Activated CD4-positive, alpha-beta T cell treated with anti-CD3 and anti-CD28 coated beads, Interleukin-2, amount 10 ng/mL, durations not matched to agents 24 days and 14 days (primary cell): ENCODE measurements at places on chromosomes 5 and 9. TPM values are rescaled to one million over a fixed set of nuclear protein-coding genes. Genes with fewer than 3 reads are reported as not detected.

DNA sequence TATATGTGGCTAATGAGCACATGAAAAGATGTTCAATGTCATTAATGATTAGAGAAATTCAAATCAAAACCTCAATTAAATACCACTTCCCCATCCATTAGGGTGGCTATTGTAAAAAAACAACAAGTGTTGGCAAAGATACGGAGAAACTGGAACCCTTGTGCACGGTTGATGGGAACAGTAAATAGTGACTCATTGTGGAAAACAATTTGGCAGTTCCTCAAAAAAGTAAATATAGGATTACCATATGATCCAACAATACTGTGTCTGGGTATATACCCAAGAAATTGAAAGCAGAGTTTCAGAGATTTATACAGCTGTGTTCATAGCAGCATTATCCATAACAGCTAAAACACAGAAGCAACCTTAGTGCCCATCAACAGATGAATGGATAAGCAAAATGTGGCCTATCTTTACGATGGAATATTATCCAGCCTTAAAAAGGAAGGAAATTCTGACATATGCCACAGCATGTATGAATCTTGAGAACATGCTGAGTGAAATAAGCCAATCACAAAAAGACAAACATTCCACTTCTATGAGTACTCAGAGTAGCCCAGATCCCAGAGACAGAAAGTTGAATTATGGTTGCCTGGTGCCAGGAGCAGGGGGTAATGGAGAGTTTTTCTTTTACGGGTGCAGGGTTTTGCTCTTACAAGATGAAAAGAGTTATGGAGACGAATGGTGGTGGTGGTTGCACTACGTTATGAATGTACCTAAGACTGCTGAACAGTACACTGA lies 41.4 kb upstream of the LRRC14B start:
- no peak for DNase-seq
- H3K4me1 ChIP-seq, result no peaks in the 10 kb centered on the region
- H3K27me3 ChIP-seq, result peaks cover 2% of the 10 kb centered on the region
- H3K4me3 ChIP-seq, result no peak overlapping the region

DNA sequence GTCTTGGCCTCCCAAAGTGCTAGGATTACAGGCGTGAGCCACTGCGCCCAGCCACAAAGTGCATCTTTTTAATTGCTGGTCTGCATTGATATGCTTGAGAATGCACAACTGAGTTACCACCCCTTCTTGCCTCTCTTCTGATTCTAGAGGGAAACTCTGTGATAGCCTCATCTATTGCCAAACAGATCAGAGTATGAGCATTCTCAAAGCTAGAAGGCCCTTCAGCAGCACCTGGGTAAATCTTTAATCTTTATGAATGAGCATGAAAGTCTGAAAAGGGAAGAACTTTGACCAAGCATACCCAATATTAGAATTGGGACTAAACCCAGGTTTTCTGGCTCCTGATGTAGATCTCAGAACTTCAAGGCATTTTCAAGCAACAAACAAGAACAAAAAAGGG lies 298.3 kb upstream of the TNC start:
- peaks cover 2% of the 10 kb centered on the region for H3K4me1 ChIP-seq
- no peak for DNase-seq
- peaks cover 2% of the 10 kb centered on the region for H3K27me3 ChIP-seq
- H3K36me3 ChIP-seq, result no peaks in the 10 kb centered on the region
- H3K4me3 ChIP-seq, result no peak overlapping the region

DNA sequence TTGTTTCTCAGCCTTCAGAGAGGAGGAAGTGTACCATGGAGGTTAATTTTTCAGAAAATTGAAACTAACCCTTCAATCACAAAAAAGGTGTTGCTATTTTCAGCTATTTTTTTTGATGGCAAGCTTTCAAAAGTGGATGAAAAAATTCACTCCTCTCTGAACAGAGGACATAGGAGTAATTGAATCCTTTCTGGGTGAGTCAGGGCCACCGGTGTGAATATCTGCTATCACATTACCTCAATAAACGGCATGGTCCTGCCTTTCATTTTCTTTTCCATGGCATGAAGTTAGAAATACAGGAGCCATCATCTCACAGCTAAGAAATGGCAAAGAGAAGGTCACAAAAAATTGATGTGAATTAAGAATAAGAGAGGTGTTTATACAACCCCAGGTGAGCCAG lies 90.2 kb upstream of the CCDC112 start:
- H3K36me3 ChIP-seq, result no peaks in the 10 kb centered on the region
- H3K27ac ChIP-seq, result no peak overlapping the region
- H3K27me3 ChIP-seq, result peaks cover 3% of the 10 kb centered on the region
- H3K4me1 ChIP-seq, result no peaks in the 10 kb centered on the region

DNA sequence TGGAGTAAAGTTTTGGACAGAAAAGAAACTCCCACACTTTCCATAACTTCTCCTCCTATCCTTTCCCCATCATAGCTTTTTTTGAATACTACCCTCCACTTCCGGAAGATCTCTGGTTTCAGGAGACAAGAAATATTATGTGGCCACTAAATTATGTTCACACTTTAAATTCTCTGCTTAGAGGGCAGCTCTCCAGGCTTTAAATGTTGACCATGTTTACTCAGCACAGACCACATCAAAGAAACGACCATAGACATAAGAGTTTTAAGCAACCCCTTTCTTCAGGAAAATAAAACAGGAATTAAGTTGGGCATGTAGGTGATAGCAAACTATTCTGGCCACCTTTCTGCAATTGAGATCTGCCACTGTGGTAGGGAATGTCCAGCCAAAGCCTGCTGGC lies 97.8 kb downstream of the PIK3R1 start:
- no peaks in the 10 kb centered on the region for H3K36me3 ChIP-seq
- peaks cover 19% of the 10 kb centered on the region for H3K27me3 ChIP-seq
- no peak overlapping the region for H3K4me3 ChIP-seq
- H3K27ac ChIP-seq, result no peak overlapping the region
- DNase-seq, result no peak

GRCh38 chr5:10023494-10023893 lies 226.2 kb downstream of the ATPSCKMT start:
- DNase-seq, result no peak
- H3K27me3 ChIP-seq, result no peaks in the 10 kb centered on the region
- no peaks in the 10 kb centered on the region for H3K36me3 ChIP-seq
- no peak overlapping the region for H3K27ac ChIP-seq
- no peak overlapping the region for H3K4me3 ChIP-seq

GRCh38 chr9:70589571-70590314 lies 175.3 kb upstream of the KLF9 start:
- no peaks in the 10 kb centered on the region for H3K4me1 ChIP-seq
- H3K27me3 ChIP-seq, result no peaks in the 10 kb centered on the region
- DNase-seq, result no peak

DNA sequence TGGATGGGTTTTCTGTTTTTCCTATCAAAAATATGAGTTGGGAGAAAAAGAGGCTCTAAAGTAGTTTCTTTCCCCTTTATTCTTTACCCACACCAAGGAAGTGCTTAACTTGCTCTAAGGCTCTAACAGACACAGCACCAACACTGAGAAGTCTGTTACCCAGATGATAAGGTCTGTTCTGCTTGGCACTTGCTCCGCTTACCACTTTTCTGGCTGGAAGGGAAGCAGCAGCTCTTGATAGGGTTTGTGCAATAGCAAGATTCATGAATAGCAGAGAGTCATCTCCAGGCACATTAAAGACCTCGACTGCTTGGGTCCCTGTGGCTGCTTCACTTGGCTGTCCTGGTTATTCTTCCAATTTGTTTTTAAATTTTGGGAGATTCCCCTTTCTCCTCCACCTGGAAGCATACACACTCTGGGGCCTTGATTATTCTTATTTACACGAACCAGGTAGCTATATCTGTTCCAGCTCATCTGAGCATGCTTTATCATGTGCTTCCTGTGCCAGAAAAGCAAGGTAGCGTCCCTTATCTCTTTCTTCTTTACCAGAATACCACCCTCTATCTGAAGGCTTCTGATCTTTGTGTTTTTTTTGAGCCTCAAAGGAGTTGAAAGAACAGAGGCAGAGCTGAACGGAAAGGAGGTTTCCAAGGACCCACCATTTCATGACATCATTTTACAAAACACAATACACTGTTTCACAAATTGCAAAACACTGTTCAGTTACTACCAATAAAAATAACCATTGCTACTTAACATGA lies 24.8 kb downstream of the PPP3R2 start:
- H3K27ac ChIP-seq, result peak overlapping the region; percentile 70
- no peak overlapping the region for H3K4me3 ChIP-seq
- peak; percentile 59 for DNase-seq
- H3K4me1 ChIP-seq, result peaks cover 23% of the 10 kb centered on the region
- peaks cover 24% of the 10 kb centered on the region for H3K36me3 ChIP-seq

GRCh38 chr5:36801523-36801922 lies 75.0 kb upstream of the NIPBL start:
- H3K36me3 ChIP-seq, result no peaks in the 10 kb centered on the region
- no peak overlapping the region for H3K27ac ChIP-seq
- peaks cover 11% of the 10 kb centered on the region for H3K27me3 ChIP-seq
- H3K4me1 ChIP-seq, result no peaks in the 10 kb centered on the region
- H3K4me3 ChIP-seq, result no peak overlapping the region

GRCh38 chr5:179427676-179428056 lies 82.4 kb upstream of the ADAMTS2 start:
- no peaks in the 10 kb centered on the region for H3K4me1 ChIP-seq
- H3K36me3 ChIP-seq, result no peaks in the 10 kb centered on the region
- no peak overlapping the region for H3K4me3 ChIP-seq
- H3K27me3 ChIP-seq, result peaks cover 2% of the 10 kb centered on the region

- H3K4me3 ChIP-seq, result no peak overlapping the region
- DNase-seq, result no peak
- peaks cover 2% of the 10 kb centered on the region for H3K36me3 ChIP-seq
- H3K27ac ChIP-seq, result no peak overlapping the region
- H3K4me1 ChIP-seq, result no peaks in the 10 kb centered on the region
These were observed 28.2 kb upstream of the CCNB1 start for GRCh38 chr5:69138766-69139165.

DNA sequence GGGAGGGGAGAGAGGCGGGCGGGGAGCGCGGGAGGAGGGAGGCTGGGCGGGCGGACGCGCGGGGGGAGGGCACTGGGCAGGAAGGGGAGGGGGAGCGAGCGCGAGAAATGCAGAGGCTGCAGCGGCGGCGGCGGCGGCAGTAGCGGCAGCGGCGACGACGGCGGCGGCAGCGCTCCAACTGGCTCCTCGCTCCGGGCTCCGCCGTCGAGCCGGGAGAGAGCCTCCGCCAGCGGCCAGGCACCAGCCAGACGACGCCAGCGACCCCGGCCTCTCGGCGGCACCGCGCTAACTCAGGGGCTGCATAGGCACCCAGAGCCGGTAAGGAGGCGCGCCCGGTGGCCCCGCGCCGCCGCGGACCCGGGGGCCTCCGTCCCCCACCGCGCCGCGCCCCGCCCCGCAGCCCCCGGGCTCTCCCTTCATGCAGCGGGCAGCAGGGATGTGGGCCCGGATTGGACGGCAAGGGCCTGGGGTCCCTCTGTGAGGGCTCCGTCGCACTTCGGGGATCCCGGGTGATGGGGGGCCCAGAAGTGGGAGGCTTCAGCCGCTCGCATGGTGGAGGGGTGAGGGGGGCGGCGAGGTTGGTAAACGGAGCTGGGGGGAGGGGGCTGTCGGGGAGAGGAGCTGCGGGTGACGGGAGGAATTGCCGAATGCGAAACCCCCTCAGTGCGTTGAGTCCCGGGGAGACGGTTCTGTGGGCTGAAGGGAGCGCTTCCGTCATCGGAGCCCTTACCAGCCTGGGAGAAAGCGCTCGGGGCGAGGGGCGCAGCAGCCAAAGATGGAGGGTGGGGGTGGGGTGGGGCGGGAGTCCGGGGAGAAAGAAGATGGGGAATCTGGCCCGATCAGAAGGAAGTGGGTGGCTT lies at the start of gene BASP1:
BASP1 (plus strand) TSS at position 139 of the 860 bp plus-strand sequence. CDS start 57,586 bp downstream, outside the sequence.
- peaks cover 45% of the 10 kb centered on the region for H3K27me3 ChIP-seq
- peak; percentile 61 for DNase-seq
- peaks cover 3% of the 10 kb centered on the region for H3K36me3 ChIP-seq
- H3K4me3 ChIP-seq, result peak within 1 kb of the TSS; percentile 55
- H3K4me1 ChIP-seq, result peaks cover 6% of the 10 kb centered on the region

DNA sequence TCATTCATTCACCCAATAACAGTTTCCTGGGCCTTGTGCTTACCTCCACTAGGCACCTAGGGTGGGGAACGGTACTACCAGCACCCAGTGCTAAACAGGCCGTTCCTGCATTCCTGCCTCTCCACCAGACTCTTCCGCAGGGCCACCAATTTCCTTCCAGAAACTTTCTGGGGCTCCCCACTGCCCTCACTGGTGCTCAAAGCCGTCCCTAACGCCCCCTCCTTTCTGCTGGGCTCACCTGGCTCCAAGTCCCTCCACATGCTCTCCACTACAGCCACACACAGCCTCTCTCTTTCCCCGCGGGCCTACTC lies 1.4 kb downstream of the PHF19 start:
- DNase-seq, result no peak
- H3K36me3 ChIP-seq, result peaks cover 60% of the 10 kb centered on the region
- H3K4me1 ChIP-seq, result peaks cover 73% of the 10 kb centered on the region
- no peaks in the 10 kb centered on the region for H3K27me3 ChIP-seq
- peak overlapping the region; percentile 97 for H3K27ac ChIP-seq
- peak overlapping the region; percentile 97 for H3K4me3 ChIP-seq

GRCh38 chr9:11338130-11338529 lies 725.3 kb upstream of the PTPRD start:
- no peak overlapping the region for H3K27ac ChIP-seq
- no peak overlapping the region for H3K4me3 ChIP-seq
- peaks cover 1% of the 10 kb centered on the region for H3K4me1 ChIP-seq

The RAI14 gene
- total RNA-seq, result 2.6 and 5.1 TPM in 2 replicates

The FOXE1 gene
- not detected in 2 replicates for total RNA-seq

The IL17B gene
- not detected in 2 replicates for total RNA-seq

The ANKRD34B gene
- not detected in 2 replicates for total RNA-seq

The SLC23A1 gene
- 1.8 and 2.1 TPM in 2 replicates for total RNA-seq

The TNFAIP8 gene
- 188 and 193 TPM in 2 replicates for total RNA-seq
